Stimulated activated CD4-positive, alpha-beta T cell treated with anti-CD3 and anti-CD28 coated beads, Interleukin-15, amount 100 ng/mL, for 1 hour (primary cell): ENCODE measurements at places on chromosomes 4 and X.

- no peak for DNase-seq
These were observed 510.3 kb downstream of the TECRL start for GRCh38 chr4:63898961-63899360.

GRCh38 chr4:107863850-107864371 is 39.2 kb downstream of the SGMS2 start:
- DNase-seq, result no peak

GRCh38 chr4:67355806-67356205 is 189.5 kb downstream of the CENPC start:
- DNase-seq, result no peak

DNA sequence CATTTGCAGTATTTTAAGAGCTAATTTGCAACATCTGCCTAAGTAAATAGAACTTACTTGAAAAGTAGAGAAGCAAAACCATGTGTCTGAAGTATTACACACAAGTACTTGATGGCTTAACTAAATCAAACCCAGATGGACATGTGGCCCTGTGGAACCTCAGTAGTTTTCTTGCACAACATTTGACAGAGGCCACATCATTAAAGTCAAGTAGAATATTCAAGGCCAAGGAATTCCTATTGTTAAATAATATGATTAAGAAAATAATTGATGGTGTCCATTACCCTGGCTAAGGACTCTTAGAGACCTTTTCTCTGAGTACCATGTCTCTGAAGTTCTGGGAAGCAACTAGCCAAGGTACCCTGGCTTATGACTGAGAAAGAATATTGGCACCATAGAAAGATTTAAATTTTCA is 135.4 kb upstream of the OTUD4 start:
- DNase-seq, result no peak

- no peak for DNase-seq
These were observed 35.1 kb downstream of the PRSS12 start for GRCh38 chr4:118317691-118318090.

DNA sequence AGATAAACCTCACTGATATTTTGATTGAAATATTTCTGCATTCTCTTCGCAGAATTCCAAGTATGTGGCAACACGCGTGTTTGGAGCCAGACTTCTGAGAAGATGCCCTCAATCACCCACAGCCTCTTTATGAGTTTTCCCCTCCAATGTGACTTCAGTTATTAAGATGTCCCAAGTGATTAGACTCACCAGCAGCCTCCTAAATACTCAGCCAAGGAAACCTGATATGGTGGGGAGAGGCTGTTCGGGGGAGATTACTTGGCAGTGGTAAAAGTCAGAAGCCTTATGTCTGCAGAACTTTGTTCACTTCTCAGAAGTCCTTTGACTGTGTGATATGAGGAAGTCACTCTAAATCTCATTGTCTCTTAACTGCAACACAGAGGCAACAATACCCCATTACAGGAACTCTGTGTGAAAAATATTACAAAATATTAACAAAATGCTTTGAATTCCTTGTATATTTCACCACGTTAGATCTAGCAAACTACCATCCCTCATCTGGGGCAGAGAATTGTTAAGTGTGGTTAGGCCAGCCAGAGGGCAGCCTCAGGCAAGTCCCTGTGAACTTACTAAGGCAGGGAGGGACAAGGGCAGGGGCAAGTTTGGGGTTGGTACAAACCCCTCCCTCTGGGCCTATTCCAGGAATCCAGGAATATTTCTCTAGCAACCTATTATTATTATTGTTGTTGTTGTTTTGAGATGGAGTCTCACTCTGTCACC is 151.4 kb upstream of the USP9X start:
- DNase-seq, result no peak

- no peak for DNase-seq
These were observed 6.0 kb upstream of the SH3TC1 start for GRCh38 chr4:8192748-8193738.

GRCh38 chr4:138225477-138225876 is 16.7 kb downstream of the SLC7A11 start:
- no peak for DNase-seq

- no peak for DNase-seq
These were observed 113.5 kb upstream of the HSD17B10 start for GRCh38 chrX:53547668-53548067.

DNA sequence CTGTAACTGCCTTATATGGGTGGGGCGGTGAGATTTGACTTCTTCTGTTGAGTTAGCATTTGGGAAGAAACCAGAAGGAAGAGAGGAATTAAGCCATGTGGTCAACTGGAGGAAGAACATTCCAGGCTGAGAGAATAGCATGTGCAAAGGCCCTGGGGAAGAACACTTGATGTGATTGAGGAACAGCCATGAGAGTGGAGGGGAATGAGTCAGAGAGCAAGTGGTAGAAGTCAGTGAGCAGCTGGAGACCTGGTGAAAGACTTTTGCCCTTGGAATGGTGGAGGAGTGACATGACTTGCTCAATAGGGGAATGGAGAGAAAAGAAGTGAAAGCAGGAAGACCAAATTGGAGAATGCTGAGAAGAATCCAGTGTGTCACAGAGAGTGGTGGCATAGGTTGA is 327.8 kb upstream of the HAND2 start:
- no peak for DNase-seq

- DNase-seq, result no peak
These were observed 72.1 kb downstream of the CPE start for GRCh38 chr4:165450871-165451270.

- DNase-seq, result no peak
These were observed 261.5 kb upstream of the IGFBP7 start for GRCh38 chr4:57371671-57372070.

GRCh38 chr4:2944586-2945526 is 18.4 kb downstream of the NOP14 start:
- no peak for DNase-seq

- DNase-seq, result no peak
These were observed 163.2 kb upstream of the SPANXC start for GRCh38 chrX:141405486-141405852.

DNA sequence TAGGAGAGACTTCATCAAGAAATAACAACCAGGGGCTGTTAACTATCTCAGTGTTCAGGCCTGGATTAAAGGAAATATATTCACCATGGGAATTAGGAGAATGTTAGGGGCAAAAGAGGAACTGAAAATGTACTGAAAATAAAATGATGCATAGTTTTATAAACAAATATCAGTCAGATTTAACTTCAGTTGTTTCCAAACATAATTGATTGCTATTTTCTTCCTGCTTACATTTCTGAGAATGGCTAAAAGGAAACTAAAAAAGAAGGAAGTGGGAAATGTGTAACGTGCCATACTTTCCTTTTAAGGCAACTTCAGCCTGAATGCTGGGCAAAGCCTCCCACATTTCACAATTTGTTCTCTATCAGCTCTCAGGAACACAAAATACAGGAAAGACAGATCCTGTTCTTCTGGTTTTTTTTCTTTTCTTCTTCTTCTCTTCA is 178.1 kb downstream of the MAML3 start:
- no peak for DNase-seq

GRCh38 chr4:52472444-52472843 is 186.7 kb downstream of the USP46 start:
- DNase-seq, result no peak
